Kasumi-1 (cell line): ENCODE measurements at places on chromosomes 4 and X.

- DNase-seq, result no peak
These were observed 304.0 kb upstream of the PITX2 start for GRCh38 chr4:110926841-110927400.

DNA sequence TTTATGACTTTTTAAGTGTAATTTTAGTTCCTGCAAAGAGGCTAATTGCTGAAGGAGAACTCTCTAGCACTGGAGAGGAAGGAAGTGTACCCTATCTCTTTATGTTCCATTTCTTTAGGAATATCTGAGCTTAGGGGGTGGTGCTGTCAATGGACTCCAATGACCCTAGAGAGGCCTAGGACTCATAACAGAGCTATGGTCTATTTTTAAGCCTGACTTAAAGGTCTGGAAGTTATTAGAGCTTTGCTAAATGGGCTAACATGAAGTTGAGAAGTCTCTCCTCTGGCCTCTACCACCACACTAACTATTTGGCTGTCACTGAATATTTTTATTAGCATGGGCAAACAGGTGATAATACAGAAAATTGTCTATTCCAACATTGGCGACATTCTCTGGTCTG, 152.2 kb downstream of the SPATA18 start:
- DNase-seq, result no peak

GRCh38 chrX:13966071-13966792, 63.5 kb downstream of the GEMIN8 start:
- DNase-seq, result no peak

DNA sequence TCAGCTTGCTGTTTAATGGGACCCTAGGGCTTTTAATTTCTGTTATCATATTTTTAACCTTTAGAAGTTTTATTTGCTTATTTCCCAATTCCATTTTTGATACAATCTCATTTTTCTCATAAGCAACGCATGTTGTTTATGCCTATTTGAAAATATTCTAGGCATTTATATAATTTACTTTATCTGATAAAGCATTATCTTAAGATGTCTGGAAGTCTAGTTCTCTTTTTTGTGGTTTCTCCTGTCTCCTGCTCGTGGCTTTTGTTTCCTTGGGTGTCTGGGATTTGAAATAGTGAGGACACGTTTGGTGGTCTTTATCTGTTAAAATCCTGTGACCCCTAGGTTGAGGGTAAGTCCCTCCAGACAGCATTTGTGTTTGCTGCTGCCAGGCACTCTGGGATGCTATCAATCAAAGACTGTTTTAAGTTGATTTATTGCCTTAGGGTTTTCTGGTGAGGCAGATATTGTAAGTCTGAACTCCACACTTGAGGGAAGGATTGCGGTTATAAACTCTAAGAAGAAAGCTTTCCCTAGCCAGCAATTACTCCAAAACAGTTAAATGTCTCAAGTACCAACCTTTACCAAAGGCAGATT, 208.0 kb downstream of the PRDM5 start:
- DNase-seq, result no peak

DNA sequence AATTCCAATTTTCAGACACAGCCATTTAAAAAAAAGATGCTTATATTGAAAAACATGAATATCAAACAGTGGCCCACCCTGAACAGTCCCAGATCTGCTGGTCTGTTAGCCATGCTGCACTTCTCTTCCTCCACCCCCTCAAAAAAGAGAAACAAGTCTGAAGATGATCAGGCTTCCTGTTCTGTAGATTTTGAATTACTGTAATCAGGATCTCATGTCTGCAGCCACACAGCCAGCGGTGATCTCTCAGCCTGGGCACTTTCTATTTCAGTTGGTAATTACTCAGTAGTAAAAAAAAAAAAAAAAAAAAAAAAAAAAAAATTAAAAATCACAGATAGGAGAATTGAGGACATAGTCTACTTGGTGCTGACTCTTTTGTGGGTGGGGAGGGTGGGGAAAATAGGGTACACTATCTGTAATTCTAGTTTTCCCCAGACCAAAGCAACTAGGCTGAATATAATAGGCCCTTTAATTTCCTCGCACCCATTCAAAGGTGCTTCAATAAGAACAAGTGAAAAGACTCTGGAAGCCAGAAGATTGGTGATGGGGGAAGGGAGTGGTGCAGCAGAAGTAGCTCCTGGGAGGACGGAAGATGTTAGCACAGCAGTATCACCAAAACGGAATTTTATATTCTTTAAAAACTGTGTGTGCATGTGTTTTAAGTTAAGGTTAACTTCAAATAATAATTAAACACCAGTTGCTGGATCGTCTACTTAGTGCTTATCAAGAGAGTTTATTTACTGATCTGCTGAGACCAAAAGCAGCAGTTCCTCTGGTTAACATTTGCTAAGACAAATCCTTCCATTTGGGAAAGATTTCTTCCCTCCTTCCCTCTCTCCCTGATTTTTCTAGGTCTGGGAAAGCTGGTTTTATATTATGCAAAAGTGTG, 47.0 kb downstream of the SPRY1 start:
- DNase-seq, result peak; percentile 88

- DNase-seq, result peak; percentile 63
These were observed 144.2 kb downstream of the PDLIM5 start for GRCh38 chr4:94595880-94596483.

DNA sequence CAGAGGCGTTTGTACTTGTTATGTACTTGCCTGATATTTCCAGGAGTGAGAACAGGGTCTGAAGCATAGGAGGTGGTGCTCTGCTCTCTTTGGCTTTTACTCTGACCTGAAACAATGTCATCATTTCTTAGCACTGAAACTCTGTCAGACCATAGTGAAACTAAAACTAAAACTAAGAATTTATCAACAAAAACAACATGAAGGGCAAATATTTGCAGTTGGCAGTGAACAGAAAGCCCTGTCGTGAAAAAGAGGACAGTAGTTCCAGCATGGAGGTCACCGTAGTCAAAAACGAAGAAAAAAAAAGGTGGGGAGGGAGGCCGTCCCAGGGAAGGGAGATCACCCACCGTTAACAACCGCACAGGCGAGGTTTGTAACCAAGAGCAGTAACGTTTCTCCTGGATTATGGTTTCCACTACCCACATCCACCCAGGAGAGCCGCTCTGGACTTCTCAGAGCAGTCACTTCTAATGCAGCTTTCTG, 97.5 kb downstream of the ANK2 start:
- DNase-seq, result no peak

GRCh38 chr4:174080361-174080760, 203.1 kb downstream of the FBXO8 start:
- no peak for DNase-seq

DNA sequence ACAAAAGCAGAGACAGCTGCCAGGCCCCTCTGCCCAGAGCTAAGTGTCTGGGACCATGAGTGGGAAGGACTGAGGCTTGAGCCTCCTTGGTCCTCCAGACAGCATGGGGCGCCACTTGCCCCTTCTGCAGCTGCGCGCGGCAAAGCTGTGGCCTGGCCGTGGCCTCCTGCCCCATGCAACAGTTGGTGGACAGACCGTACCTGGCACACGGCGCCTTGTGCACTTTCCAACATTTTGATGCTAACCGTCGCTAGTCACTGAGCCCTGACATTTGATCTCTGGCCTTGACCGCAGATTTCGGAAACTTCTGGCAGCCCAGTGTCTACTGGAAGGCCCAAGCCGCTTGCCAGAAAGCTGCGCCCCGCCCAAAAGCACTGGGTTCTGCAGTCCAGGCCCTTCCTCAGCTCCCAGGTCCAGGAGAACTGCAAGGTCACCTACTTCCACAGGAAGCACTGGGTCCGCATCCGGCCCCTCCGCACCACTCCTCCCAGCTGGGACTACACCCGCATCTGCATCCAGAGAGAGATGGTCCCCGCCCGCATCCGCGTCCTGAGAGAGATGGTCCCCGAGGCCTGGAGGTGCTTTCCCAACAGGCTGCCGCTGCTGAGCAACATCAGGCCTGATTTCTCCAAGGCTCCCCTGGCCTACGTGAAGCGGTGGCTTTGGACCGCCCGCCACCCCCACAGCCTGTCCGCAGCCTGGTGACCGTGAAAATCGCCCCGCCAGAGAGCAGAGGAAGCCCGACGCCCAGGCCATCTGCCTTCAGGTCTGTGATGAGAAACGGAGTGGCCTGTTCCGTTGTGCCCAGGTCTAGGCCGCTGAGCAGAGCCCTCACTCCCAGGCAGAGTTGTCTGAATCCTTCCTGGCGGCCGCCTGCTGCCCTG, 35.3 kb upstream of the CA5B start:
- DNase-seq, result no peak

GRCh38 chrX:24371391-24371972, 11.0 kb downstream of the SUPT20HL1 start:
- peak; percentile 41 for DNase-seq

GRCh38 chrX:96403446-96403845, 281.2 kb upstream of the DIAPH2 start:
- DNase-seq, result no peak

DNA sequence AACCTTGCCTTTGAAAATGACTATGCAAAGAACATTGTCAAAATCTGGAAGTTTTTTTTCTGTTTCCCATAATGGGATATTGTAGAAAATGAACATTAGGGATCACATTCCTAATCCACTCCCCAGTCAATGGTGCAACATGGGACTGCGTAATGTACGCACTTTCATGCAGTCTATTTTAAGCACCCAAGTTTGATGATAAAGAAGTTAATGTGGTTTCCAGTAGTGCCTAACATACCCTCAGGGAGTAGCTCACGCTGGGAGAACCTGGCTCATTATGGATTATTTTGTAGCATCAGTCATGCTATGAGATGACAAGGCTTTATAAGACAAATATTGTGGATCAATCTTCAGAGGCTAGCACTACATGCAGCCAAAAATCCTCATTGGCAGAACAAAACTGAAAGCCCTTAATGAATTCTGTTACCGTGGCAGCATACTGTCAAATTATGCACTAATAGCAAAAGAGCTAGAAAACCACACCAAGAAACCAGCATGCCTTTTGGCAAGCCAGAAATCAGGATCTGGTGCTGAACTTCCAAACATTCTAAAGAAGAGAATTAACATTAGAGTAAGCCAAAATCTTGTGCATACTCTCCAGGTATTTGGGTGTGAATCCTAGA, 1392.8 kb upstream of the TENM3 start:
- DNase-seq, result no peak

DNA sequence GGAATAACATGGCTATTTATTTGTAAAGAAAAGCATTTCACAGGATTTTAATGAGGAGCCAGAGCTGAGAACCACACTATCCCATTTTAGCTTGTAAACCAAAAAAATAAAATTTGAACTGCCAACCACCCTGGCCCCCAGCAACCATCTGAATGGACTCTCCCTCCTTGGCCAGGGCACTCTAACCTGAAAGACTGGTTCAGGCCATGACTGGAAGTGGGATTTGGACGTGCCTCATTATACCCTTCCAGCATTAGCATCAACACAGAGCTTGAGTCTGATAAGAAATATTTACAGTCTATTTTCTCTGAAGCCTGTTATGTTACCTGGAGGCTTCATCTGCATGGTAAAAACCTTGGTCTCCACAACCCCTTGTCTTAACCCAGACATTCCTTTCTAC, 30.0 kb downstream of the METAP1 start:
- no peak for DNase-seq

- no peak for DNase-seq
These were observed 6.2 kb downstream of the GPM6A start for GRCh38 chr4:175805846-175806245.

GRCh38 chr4:38314663-38315062, 349.3 kb upstream of the KLF3 start:
- no peak for DNase-seq

- DNase-seq, result no peak
These were observed 1.9 kb upstream of the WAS start for GRCh38 chrX:48681539-48682183.

DNA sequence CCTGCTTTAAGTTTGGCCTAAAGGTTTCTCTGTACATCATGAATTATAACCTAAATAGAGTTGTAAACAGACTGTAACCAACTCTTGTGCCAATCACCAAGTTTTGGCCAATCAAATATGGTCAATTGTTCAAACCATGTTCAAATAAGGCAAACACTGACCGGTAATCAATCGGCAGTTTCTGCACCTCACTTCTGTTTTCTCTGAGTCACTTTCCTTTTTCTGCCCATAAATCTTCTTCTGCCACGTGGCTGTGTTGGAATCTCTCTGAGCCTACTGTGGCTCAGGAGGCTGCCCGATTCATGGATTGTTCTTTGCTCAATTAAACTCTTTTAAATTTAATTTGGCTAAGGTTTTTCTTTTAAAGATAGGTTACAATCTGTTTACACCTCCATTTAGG, 16.5 kb upstream of the ENPP6 start:
- no peak for DNase-seq

DNA sequence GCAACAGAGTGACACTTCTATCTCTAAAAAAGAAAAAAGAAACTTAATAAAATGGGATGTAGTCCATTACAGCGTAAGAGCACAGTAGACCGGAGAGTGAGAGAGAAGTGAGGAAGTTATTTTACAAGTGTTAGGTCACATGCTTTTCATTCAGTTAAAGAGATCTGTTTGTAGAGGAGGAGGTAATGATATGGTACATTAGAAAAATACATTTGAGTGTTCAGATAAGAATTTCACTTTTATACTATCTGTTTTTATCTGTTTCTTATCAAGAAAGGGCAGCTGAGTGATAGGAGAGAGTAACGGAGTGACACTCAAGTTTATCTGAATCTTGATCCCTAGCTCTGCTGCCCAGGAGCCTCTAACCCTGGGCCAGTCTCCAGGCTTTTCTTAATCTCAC, 38.9 kb downstream of the FNIP2 start:
- DNase-seq, result peak; percentile 43
